Endothelial cell (in vitro differentiated cells): ENCODE measurements at places on chromosomes 12 and 14. TPM values are rescaled to one million over a fixed set of nuclear protein-coding genes. Genes with fewer than 3 reads are reported as not detected.
A peak's percentile ranks its signal among the peaks of the same experiment; 100 is the strongest.

The SAMD15 gene
- 1.7 TPM for total RNA-seq

The OR4Q3 gene
- not detected for total RNA-seq

The EML5 gene
- total RNA-seq: 0.13 TPM

The RNF212B gene
- total RNA-seq: not detected

- peaks cover 38% of the 10 kb centered on the region for H3K4me1 ChIP-seq
- H3K27ac ChIP-seq: no peak overlapping the region
- no peak for DNase-seq
- peaks cover 2% of the 10 kb centered on the region for H3K27me3 ChIP-seq
Observed at GRCh38 chr12:116123451-116124258, 153.8 kb downstream of the MED13L start.

DNA sequence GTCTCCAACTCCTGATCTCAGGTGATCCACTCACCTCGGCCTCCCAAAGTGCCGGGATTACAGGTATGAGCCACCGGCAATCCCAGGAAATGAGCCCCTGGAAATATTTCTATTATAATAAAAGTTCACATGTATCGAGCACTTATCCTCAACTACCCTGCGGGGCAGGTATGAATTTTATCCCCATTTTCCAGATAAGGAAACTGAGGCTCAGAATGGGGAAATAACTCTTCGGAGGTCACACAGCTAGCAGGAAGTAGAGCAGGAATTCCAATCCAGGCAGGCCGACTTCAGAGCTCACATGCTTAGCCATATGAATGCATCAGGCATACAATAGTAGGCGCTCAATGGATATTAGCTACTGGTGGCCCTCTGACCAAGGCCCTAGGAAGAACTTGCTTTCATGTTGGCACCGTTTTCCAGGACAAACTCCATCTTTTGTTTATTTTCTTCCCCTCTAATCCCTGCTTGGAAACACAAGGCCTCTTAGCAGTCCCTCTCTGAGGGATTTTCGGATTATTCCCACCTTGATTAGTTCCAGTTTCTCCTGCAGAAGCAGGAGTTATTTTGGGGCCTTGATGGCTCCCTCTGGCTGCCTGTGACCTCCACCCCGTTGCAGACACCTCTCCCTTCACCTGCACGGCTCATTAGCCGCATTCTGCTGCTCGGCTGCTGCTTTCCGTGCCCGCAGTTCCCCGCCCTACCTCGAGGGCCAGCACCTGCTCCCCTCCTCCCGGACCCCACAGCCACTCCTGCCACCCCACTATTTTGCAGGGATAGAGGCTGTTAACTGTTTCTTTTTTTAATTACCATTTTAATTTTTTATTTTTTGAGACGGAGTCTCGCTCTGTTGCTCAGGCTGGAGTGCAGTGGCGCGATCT lies 18.7 kb upstream of the POP5 start:
- H3K4me3 ChIP-seq: no peak overlapping the region
- no peak overlapping the region for H3K27ac ChIP-seq
- DNase-seq: no peak
- no peaks in the 10 kb centered on the region for H3K4me1 ChIP-seq

- no peak overlapping the region for H3K27ac ChIP-seq
- no peak overlapping the region for H3K4me3 ChIP-seq
- no peaks in the 10 kb centered on the region for H3K36me3 ChIP-seq
- H3K4me1 ChIP-seq: no peaks in the 10 kb centered on the region
- DNase-seq: no peak
Observed at GRCh38 chr12:95805864-95806671, 15.5 kb upstream of the NTN4 start.

DNA sequence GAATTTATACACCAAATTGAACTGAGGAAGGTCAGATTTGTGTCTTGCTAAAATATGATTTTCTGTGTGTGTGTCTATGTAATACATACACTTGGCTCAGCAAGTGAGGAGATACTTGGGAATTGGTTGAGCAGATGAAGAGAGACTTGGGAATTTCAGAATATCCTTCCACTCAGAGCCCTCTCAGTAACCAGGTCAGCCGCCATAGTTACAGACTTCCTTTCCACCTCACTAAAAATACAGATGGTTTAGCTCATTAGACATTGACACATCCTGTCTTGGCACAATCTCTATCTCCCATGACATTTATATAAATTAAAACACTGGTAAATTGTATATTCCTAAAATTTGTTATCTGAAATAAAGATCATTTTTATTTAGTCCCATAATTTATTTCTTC lies 15.9 kb downstream of the PIK3C2G start:
- peaks cover 14% of the 10 kb centered on the region for H3K4me1 ChIP-seq
- H3K27me3 ChIP-seq: no peaks in the 10 kb centered on the region
- DNase-seq: no peak
- H3K27ac ChIP-seq: peak overlapping the region; percentile 75
- no peak overlapping the region for H3K4me3 ChIP-seq

DNA sequence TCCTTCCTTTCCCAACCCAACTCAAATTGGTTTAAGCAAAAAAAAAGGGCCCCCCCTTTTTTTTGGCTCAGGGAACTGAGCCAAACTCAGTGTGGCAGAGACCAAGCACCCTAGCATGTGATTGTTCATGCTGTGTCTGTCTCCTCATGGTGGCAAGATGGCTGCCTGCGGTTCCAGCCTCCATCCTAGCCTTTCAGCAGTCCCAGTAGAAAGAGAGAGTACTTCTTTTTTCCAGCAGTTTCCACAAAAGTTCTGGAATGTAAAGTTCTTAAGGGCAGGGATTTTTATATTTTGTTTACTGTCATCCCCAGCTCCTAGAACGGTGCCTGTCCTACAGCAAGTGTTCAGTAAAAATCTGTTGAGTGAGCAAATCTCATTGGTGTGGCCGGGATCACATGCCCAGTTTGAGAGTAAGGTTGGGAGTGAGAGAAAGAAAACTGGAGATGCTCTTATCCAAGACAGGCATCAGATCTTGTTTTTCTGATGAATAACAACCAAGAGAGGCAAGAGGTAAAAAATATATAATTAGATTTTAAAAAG lies 22.4 kb downstream of the CHST11 start:
- peaks cover 13% of the 10 kb centered on the region for H3K36me3 ChIP-seq
- H3K27me3 ChIP-seq: peaks cover 6% of the 10 kb centered on the region
- H3K4me1 ChIP-seq: peaks cover 13% of the 10 kb centered on the region
- H3K4me3 ChIP-seq: no peak overlapping the region
- no peak overlapping the region for H3K27ac ChIP-seq

- H3K27me3 ChIP-seq: peaks cover 4% of the 10 kb centered on the region
- no peak overlapping the region for H3K27ac ChIP-seq
- DNase-seq: no peak
- no peaks in the 10 kb centered on the region for H3K36me3 ChIP-seq
Observed at GRCh38 chr14:98721061-98721460, 550.9 kb downstream of the BCL11B start.

GRCh38 chr14:47626151-47627035 lies 49.0 kb downstream of the MDGA2 start:
- H3K27ac ChIP-seq: no peak overlapping the region
- H3K4me3 ChIP-seq: peak overlapping the region; percentile 80
- peaks cover 7% of the 10 kb centered on the region for H3K36me3 ChIP-seq
- peaks cover 1% of the 10 kb centered on the region for H3K27me3 ChIP-seq
- no peaks in the 10 kb centered on the region for H3K4me1 ChIP-seq

GRCh38 chr12:1984759-1985158 lies 19.5 kb downstream of the DCP1B start:
- H3K36me3 ChIP-seq: peaks cover 28% of the 10 kb centered on the region
- H3K27ac ChIP-seq: no peak overlapping the region
- no peak overlapping the region for H3K4me3 ChIP-seq
- peaks cover 4% of the 10 kb centered on the region for H3K4me1 ChIP-seq
- no peaks in the 10 kb centered on the region for H3K27me3 ChIP-seq

DNA sequence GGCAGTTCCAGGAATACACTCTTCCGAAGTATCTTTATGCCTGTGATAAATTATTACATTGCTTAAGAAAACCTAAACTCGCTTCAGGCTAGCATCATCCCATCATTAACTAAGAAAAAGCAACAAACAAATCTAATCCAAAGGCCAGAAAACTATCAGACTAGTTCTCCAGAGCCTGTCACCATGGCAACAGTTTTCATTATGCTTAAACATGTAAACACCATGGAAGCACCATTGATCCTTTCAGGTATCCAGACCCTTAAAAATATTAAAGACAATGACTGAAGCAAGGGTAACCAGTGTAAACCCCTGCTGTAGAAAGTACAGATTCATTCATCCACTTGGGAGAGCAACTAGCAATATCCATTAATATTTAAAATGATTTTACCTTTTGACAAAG lies 9.8 kb downstream of the DAD1 start:
- peaks cover 17% of the 10 kb centered on the region for H3K4me1 ChIP-seq
- DNase-seq: no peak
- H3K36me3 ChIP-seq: peaks cover 6% of the 10 kb centered on the region
- peak overlapping the region; percentile 91 for H3K27ac ChIP-seq

DNA sequence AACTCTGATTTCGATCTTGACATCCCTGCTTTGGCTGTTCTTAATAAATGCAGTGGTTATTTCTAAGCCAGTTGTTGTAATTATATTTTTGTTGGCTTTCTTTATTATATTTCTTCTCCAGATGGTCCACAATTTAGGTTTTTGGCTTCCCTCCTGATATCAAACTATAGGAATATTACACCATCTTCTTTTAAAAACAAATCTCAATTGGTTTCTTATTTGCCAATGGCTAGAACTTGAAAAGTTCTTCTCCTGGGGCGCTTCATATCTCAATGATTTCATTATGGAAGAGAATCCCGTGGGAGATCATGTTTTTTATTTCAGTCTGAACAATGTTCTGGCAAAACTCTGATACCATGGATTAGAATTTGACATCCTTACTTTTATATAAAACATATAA lies 292.3 kb downstream of the FLRT2 start:
- H3K27me3 ChIP-seq: no peaks in the 10 kb centered on the region
- no peak overlapping the region for H3K4me3 ChIP-seq
- no peaks in the 10 kb centered on the region for H3K4me1 ChIP-seq
- DNase-seq: no peak
- H3K36me3 ChIP-seq: no peaks in the 10 kb centered on the region

DNA sequence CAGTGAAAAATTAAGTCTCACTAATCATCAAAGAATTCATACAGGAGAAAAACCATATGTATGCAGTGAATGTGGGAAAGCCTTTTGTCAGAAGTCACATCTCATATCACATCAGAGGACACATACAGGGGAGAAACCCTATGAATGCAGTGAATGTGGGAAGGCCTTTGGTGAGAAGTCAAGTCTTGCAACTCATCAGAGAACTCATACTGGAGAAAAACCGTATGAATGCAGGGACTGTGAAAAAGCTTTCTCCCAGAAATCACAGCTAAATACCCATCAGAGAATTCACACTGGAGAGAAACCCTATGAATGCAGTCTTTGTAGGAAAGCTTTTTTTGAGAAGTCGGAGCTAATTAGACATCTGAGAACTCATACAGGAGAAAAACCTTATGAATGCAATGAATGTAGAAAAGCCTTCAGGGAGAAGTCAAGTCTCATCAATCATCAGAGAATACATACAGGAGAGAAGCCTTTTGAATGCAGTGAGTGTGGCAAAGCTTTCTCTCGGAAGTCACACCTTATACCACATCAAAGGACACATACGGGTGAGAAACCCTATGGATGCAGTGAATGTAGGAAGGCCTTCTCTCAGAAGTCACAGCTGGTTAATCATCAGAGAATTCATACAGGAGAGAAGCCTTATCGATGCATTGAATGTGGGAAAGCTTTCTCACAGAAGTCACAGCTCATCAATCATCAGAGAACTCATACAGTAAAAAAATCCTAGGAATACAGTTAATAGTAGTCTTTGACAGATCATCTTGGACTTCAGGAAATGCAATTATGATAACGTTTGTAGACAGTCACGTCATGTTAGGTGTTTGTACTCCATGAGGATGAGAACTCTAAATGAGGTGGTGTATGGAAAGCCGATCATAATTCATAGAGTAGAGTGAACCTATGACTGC lies 21.1 kb downstream of the ZNF84 start:
- H3K27me3 ChIP-seq: peaks cover 6% of the 10 kb centered on the region
- H3K36me3 ChIP-seq: peaks cover 82% of the 10 kb centered on the region
- no peak for DNase-seq
- H3K4me1 ChIP-seq: no peaks in the 10 kb centered on the region

GRCh38 chr12:22576473-22576872 lies 32.1 kb upstream of the C2CD5 start:
- no peaks in the 10 kb centered on the region for H3K36me3 ChIP-seq
- no peak for DNase-seq
- no peaks in the 10 kb centered on the region for H3K4me1 ChIP-seq
- no peak overlapping the region for H3K27ac ChIP-seq
- no peak overlapping the region for H3K4me3 ChIP-seq

DNA sequence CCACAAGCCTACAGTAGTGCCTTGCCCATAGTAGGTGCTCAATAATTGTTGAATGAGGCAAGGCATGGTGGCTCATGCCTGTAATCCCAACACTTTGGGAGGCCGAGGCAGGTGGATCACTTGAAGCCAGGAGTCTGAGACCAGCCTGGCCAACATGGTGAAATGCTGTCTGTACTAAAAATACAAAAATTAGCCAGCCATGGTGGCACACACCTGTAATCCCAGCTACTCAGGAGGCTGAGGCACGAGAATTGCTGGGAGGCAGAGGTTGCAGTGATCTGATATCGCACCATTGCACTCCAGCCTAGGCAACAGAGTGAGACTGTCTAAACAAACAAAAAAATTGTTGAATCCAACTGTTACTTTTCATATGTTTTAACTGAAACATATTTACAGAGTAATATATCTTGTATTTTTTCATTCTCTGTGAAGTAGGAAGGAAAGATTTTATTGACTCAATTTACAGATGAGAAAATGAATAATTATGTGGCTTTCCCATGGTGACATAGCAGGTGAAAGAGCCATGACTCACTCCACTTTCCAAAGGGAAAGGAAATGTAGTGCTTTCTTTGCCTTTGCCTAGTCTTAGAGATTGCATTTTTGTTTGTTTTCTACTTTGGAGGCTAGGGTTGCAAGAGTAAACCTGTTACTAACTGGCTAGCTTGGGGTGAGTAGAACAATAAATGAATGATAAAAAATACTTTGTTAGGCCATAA lies 95.4 kb upstream of the SLC38A4 start:
- no peaks in the 10 kb centered on the region for H3K4me1 ChIP-seq
- H3K27me3 ChIP-seq: peaks cover 2% of the 10 kb centered on the region
- no peaks in the 10 kb centered on the region for H3K36me3 ChIP-seq
- H3K27ac ChIP-seq: no peak overlapping the region
- no peak for DNase-seq

DNA sequence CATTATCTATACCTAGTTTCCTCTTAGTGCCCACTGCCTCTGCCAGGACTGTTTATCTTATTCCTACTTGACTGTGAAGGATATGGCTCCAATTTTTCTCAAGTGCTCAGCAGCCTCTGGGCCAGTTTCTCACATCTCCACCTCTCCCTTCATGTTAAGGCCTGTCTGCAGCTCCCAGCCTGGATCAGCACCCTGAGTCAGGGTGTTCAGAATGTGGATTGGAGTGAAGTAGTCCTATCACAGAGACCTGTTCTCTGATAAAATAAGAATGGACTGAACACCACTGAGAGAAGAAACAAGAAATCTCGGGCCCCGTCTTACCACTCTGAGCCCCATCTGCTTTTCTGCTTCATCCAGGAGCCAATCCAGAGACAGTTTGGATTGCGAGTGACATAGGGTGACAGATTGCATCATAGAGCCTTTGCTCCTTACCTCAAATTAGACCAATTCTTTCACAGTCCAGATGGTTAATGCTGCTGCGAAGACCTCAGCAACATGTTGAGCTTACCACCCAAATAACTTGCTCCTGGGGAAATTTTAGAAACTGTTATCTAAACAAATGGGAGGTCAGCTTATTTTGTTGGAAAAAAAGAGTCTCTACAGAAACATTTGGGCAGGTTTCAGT lies 473.1 kb downstream of the PDZRN4 start:
- H3K27me3 ChIP-seq: no peaks in the 10 kb centered on the region
- H3K27ac ChIP-seq: no peak overlapping the region
- H3K4me1 ChIP-seq: no peaks in the 10 kb centered on the region
- no peak for DNase-seq
